Panc1 (cell line): ENCODE measurements at places on chromosomes 6 and 20.
A peak's percentile ranks its signal among the peaks of the same experiment; 100 is the strongest.

- no peak for DNase-seq
These were observed 5.6 kb downstream of the SRSF3 start for GRCh38 chr6:36599791-36600209.

DNA sequence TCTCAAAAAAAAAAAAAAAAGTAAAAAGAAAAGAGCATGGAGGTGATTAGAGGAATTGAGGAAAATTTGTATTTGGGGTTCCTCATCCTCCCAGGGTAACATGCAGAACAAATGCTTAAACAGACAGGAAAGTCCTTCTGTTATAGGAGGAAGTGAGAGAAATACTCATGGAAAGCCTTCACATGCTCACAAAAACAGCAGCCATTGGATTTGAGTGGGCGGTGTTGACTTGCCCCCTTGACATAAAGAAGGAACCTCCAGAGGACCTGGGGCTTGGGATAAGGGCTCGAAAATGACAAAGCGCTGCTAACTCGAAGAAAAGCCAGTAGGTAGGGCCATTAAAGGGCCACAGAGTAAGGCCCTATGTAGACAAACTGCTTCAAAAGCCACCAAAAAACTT is 17.5 kb upstream of the SAMHD1 start:
- DNase-seq, result no peak

GRCh38 chr6:45507186-45507585 is 129.5 kb upstream of the SUPT3H start:
- DNase-seq, result no peak

GRCh38 chr6:71038711-71039344 is 82.0 kb upstream of the B3GAT2 start:
- DNase-seq, result no peak

DNA sequence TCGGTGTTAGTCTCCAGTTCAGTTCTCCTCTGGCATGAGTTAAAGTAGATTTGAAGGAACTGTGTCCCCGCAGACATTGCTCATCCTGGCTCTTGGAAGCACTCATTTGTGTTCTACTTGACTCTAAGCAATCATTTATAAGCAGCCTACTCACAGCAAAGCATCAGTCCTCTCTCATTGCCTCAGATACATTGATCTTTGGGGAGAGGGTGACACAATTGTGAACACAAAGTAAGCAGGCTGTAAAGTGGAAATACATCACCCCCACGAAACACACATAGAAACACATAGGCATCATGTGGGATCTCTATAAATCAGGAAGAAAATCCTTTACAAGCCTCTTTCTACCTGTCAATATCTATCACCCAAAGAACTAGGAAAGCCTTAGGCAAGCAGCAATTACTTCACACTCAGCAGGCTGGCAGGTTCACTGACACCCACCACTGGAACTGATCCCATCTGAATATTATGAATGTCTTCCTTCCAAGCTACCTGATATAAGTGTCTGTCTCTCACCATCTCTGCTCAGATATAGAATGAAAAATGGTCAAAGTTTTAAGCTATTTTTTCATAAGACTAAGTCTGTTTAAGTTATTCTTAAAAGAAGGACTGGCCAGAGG is 675.8 kb downstream of the HACE1 start:
- DNase-seq, result no peak

DNA sequence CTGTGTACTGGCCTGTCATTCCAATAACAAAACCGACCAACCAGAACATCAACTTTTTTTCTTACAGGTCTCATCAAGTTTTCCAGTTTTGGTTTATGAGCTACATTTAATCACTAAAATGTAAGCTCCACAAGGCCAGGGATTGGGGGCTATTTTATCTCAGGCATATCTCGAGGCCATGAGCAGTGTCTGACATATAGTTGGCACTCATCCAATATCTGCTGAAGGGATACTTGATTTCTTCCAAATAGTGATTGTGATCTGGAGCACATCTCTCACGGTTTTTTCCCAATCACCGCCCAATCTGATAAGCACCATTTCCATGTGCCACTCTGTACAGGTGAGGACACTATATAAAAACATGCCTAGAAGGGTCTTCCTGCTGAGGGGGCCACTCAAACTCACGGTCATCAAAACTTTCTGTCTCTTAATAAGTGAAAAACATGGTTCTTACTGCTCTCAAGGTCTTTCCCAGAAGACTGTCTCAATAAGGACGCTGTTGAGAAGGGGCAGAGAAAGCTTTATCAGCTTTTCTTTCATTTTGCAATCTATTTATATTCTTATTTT is 65.5 kb downstream of the MAN1A1 start:
- DNase-seq, result no peak

DNA sequence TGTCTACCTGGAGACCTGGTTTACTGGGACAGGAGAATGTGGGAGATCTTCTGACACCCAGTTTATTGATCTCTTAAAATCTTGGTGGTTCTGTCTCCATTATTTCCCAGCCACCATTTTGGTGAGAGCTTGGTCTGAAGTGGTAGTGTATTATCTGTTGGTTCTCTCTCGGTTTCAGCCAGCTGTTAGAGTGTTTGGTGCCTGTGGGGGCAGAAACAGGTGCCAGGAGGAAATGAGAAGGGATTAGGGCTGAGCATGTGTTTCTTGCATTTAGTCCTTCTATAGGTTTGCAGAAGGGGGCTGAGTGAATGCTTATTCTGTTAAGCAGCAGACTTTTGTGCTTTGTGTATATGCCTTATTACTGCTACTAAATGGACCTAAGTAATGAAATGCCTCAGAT is 9.6 kb downstream of the JARID2 start:
- DNase-seq, result no peak

DNA sequence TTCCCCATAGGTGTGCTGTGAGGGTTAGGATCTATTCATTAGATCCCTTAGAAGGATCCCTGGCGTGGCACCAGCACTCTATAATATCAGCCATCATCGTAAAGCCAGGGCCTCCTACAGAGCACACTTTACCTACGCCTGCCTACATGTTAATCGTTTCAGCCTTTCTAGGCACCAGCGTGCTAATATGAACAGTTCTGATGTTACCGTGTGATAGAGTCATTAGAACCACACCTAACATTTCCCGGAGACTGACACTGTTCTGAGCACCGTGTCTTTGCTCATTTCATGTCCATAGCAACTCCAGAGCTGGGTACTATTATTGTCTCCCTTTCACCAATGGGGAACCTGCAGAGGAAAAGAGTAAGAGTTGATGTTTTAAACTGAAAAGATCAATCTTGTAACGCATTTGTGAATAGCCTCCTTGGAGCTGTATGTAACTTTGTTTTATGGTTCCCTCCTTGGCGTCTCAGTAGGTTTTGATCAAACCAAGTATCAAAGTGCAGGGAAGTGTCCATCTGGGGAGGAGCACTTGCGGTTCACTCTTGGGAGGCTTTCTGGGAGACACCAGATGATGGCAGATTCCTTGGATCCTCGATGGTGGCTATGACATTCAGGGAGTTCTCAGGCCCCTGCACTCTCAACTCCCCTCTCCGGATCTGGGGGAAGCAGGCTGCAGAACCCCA is 73.8 kb upstream of the KCNG1 start:
- DNase-seq, result no peak

- no peak for DNase-seq
These were observed 14.2 kb downstream of the SLC22A23 start for GRCh38 chr6:3442431-3443220.

GRCh38 chr6:108432792-108433191 is 127.9 kb upstream of the FOXO3 start:
- no peak for DNase-seq

DNA sequence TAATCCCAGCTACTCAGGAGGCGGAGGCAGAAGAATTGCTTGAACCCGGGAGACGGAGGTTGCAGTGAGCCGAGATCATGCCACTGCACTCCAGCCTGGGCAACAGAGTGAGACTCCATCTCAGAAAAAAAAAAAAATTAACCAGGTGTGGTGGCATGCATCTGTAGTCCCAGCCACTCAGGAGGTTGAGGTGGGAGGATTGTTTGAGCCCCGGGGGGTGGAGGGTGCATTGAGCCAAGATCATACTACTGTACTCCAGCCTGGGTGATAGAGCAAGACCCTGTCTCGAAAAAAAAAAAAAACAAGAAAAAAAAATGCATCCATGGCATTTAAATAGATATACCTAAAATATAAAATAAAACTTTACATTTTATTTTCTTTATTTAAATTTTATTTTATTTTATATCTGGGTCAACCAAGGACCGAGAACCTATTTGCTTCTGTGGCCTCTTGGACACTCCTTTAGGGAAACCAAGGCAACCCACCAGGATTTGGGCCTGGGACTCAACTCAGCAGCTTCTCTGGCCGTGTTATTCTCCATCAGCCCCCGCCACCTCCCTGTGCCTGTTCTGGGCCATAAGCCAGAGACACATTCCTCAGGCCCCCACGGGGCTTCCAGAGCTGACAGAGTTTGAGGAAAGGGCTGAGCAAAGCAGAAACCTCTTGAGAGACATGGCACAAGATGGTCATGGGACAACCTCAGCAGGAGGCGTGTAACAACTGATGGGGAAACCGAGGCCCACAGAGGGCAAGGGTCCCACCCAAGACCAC is 6.2 kb downstream of the SNTA1 start:
- DNase-seq, result no peak

- DNase-seq, result no peak
These were observed 45.3 kb downstream of the RRBP1 start for GRCh38 chr20:17636523-17637412.

- no peak for DNase-seq
These were observed 10.0 kb upstream of the CD93 start for GRCh38 chr20:23096097-23096496.

DNA sequence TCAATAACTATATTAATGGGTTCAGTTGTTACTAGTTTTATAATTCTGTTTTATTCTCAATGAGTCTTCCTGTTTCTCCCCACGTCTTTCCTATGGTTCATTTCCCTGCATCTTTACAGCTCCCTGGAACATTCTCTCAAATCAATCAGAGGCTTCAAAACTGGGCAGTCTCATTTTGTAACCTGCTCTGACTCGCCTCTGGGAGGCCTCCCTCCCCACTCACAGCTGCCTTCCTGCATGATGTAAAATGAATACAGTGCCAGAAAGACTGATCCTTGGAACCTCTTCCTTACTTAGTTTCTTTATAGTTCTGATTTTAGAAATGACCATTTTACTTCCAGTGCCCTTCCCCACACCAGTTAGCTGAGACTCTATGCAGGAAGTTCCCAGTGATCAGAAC is 103.9 kb downstream of the ESR1 start:
- no peak for DNase-seq

GRCh38 chr6:79610306-79611009 is 20.7 kb upstream of the SH3BGRL2 start:
- no peak for DNase-seq

GRCh38 chr6:144065213-144065660 is 30.1 kb downstream of the SF3B5 start:
- DNase-seq, result no peak

GRCh38 chr20:62786157-62786556 is 10.1 kb upstream of the MRGBP start:
- no peak for DNase-seq

DNA sequence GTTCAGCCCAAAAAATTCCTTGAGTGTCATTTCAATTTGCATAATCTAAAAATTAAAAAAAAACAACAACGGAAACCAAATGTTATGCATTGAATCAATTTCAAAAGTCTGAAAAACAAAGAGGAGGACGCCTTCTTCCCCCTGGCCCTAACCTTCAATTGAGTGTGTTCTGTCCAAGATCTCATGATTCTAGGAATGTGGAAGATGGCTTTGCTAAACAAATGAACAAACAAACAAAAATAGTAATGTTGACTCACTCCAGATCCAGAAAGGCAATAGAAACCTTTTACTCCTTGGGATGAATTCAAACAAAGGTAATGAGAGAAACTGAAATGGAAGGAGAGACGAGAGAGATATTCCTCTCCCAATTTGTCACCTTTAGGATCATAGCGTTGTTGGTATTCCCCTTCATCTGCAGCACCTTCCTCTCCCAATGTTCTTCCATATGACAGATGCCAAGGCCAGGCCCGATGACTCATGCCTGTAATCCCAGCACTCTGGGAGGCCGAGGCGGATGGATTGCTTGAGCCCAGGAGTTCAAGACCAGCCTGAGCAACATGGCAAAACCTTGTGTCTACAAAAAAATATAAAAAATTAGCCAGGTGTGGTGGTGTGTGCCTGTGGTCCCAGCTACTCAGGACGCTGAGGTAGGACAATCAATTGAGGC is 109.2 kb upstream of the ADGRF1 start:
- peak; percentile 82 for DNase-seq

DNA sequence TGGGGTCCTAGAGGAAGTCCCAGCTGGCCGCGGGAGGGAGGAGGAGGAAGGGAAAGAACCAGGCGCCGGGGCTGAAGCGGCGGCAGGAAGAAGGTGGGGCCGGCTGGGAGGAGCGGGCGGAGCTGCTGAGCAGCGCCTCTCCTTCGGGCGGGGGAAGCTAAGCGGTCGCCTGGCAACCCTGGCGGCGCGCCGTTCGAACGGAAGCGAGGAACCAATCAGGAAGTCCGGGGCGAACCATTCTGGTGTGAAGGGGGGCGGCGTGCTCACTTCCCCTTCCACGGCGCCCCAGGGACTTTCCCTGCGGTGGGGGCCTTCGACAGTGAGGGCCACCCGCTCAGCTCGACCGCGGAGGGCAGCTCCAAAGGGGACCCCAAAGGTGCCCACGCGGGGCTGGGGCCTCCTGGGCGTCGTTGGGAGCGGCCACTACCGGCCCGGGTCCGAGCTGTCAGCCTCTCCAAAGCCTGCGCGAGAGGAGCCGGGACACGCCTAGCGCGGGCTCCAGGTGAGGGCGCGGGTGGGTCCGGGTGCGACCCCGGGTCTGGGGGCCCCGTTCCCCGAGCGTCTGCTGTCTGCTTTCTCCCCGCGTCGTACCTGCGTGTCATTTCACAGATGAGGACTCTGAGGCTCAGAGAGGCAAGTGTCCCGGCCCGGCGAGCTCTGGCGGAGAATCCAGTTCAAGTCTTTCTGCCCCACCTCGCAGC is at the start of gene FAM110A:
FAM110A (plus strand) TSS at position 266 of the 701 bp plus-strand sequence. CDS start 11,090 bp downstream, outside the sequence.
- DNase-seq, result peak; percentile 71

DNA sequence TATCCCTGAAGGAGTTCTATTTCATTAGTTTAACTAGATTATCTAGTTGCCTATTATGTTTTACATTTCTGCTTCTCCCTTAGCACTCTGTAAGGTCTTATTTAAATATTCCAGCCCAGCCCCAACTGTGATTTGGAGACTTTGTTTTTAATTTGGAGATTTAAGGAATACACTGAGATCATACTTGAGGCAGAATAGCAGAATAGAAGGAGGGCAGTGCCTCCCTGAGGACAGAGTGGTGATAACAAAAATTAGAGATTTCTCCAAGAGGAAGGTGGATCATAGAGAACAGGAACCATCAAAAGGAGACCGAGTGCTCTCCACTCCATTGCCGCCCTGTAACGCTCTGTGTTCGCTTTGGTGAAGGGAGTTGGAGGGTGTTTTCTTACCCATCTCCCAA is 14.8 kb upstream of the CD164 start:
- DNase-seq, result no peak

- DNase-seq, result no peak
These were observed 117.0 kb upstream of the POU3F2 start for GRCh38 chr6:98717322-98717877.

- no peak for DNase-seq
These were observed 132.6 kb upstream of the CST7 start for GRCh38 chr20:24816431-24816830.

GRCh38 chr20:5448449-5449118 is 131.8 kb upstream of the PROKR2 start:
- peak; percentile 41 for DNase-seq

GRCh38 chr20:1937316-1937976 is 42.2 kb downstream of the SIRPA start:
- DNase-seq, result no peak
